Activated CD4-positive, alpha-beta T cell treated with anti-CD3 and anti-CD28 coated beads, Interleukin-2, amount 50 U/mL, for 4 hours (primary cell): ENCODE measurements at places on chromosomes 11 and 22.
A peak's percentile ranks its signal among the peaks of the same experiment; 100 is the strongest.

DNA sequence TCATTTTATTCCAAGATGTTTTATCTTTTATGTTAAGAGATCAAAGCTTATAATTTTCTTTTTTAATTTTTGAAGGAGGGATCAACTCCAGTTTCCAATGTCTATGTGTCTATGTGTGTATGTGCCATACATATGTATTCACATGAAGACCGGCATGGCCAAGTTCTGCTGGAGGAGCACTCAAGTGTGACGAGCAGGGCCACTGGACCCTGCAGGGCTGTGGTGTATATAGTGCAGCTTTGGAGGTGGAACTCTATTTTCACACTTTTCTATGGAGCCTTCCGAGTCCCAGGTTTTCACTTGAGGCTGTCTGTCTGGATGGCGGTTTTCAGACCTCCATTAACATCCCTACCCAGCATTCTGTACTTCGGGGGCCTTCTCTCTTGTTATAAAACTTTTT lies 36.5 kb upstream of the TTC12 start:
- no peak for DNase-seq

GRCh38 chr22:46491946-46492345 lies 45.5 kb downstream of the CELSR1 start:
- DNase-seq, result no peak

- no peak for DNase-seq
These were observed 5.7 kb downstream of the CELSR1 start for GRCh38 chr22:46531581-46532175.

GRCh38 chr11:35725885-35726284 lies 63.3 kb downstream of the TRIM44 start:
- no peak for DNase-seq

- no peak for DNase-seq
These were observed 51.8 kb downstream of the SYN3 start for GRCh38 chr22:33006220-33006954.

GRCh38 chr11:20275987-20276965 lies 87.2 kb upstream of the HTATIP2 start:
- no peak for DNase-seq

DNA sequence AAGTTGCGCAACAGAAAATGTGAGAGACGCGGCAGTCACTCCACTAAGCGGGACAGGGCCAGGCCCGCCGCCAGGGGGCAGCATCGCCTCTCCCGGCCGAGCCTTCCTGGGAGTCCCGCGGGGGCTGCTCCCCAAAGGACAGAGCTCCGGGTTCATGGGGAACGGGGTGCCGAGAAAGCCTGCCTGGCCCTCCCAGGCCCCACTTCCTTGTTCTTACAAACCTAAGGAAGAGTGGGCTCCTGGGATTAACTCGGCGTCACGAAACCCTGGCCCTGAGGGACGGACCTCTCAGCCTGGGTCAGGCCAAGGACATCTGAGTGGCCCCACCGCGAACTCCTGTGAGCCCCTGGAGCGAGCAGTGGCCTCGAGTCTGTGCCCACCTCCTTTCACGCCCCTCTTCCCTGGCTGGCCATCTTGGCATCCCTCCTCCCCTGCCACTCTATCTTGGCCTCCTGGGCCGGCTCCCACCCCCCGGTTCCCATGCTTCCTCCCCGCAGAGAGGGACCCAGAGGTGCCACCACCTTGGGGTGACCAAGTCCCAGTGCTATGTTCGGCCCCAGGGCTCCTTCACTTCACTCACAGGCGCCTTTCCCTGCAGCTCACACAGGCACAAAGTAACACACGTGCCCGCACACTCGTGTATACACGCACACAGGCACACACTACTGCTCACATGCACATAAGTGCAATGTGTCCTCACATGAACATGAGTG lies 99.9 kb upstream of the FGF3 start:
- peak; percentile 53 for DNase-seq

- no peak for DNase-seq
These were observed 49.2 kb upstream of the OR4B1 start for GRCh38 chr11:48167380-48167779.

DNA sequence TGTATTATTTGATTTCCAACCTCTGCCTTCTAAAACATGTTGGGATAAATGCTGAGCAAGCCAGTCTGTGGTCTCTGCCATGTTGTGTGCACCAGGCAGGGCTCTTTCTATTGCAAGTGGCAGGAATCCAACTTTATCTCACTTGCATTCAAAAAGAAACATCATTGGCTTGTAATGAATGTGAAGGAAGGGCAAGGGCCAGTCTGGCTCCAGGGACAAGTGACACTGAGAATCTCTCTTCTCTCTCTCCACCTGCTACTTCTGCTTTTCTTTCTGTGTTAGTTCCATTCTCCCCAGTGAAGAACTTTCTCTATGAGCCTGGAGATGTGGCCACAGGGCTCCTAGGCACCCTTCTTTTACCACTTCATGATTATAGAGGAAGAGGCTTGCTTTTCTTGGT lies 329.9 kb upstream of the NCAM1 start:
- no peak for DNase-seq

- DNase-seq, result no peak
These were observed 12.8 kb downstream of the PMM1 start for GRCh38 chr22:41576877-41577276.

DNA sequence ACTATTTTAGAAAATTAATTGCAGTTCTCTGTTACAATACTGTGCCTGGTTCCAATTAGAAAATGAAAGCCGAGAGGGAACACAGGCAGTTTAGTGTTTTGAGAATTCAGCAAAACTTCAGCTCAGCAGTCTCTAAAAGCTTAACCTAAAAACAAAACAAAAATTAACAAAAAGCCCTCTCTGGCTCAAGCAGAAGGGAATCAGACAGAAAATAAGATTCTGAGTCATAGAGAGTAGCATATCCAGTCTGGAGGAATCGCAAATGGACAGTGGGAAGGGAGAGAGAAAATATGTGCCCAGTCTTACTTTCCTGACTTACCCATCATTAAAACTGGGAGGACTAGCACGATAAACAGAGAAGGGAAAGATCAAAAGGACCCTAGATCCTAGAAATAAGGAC lies 38.1 kb upstream of the CHRM4 start:
- DNase-seq, result no peak

- no peak for DNase-seq
These were observed 21.5 kb upstream of the PVALB start for GRCh38 chr22:36838119-36839030.

DNA sequence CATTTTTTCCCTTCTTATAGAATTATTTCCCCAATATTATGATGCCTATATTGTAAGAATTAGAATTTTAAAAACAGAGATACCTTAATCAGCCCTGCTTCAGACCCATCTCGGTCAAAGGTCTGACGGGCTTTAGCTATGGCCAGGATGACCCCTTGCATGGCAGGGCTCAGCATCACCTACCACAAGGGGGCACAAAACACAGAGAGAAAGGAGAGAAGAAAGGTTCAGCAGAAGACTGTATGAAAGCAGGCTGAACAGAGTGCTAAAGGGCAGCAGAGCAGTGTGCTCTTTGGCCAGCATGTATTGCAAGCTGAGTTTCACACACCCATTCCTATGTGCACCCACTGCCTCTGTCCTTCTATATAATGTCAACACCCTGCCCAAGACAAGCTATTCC lies 26.8 kb downstream of the CLDN25 start:
- DNase-seq, result no peak

DNA sequence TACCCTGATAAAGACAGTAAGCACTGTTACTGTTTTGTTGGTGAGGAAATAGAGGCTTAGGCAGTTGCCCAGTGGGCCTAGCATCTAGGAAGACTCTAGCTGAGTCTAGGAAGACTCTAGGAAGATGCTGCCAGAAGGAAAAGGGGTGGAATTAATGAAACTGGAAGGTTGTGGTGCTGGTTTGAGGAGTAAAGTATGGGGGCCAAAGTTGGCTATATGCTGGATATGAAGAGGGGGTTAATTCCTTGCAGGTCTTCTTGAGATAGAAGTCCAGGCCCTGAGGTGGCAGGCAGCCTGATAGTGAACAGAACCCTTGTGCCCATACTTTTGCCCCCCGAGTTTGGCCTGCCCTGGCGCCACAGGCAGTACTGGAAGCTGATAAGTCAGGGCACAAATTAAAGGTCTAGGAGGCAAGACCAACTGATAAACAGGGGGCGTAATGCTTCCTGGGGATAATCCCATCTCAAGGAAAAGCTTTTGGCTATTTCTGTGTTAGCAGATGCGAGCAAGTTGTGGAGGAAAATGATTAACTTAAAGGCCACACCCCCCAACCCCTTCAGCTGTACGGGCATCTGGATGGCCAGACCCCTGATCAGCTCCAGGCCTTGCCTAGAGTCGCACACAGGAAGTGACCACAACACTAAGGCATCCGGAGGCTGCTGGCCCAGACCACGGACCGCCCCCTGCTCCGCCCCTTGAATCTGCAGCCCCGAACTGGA lies 3.1 kb downstream of the ILK start:
- DNase-seq, result no peak

- no peak for DNase-seq
These were observed 131.2 kb downstream of the TTC28 start for GRCh38 chr22:28548406-28548805.

DNA sequence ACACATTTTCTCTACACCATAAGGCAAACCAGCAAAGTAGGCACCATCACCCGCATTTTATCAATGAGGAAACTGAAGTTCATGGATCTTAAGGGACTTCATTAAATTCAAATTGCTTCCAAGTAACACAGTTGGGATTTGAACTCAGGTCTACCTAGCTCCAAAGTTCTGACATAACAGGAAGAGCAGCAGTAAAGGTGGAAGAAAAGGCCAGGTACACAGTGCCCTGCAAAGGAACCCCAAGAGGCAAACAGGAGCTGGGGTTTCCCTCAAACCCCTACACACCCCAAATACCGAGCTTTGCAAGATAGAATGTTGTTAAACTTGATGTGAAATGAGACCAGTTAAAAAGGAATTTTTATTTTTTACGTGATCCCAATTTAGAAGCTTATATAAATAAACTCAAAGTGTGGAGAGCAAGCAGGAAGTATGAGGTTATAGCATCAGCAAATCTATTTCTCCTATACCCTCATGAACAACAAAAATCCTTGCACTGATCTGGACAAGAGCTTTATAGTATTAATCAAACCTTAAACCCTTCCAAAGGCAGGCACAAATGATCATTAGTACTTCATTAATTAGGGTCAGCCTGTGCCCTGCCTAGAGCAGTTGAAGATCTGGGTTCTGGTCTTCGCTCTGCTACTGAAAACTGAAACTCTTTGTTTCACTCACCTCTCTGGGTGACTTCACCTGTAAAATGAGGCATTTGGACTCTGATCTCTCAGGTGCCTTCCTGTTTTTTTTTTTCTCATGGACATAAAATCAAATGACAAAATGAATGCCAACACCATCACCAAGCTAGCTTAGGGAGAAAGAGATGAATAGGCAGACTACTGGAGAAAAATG lies 36.5 kb downstream of the SYTL2 start:
- no peak for DNase-seq
